Endothelial cell (in vitro differentiated cells): ENCODE measurements at places on chromosomes 12 and 14. TPM values are rescaled to one million over a fixed set of nuclear protein-coding genes. Genes with fewer than 3 reads are reported as not detected.

PLXNC1 gene
- 1.1 TPM for total RNA-seq

LRCOL1 gene
- total RNA-seq: not detected

GNB3 gene
- total RNA-seq: 9.0 TPM

ABCD2 gene
- not detected for total RNA-seq

ANO4 gene
- total RNA-seq: 1.1 TPM

ORAI1 gene
- 35.3 TPM for total RNA-seq
